Naive thymus-derived CD4-positive, alpha-beta T cell (primary cell): ENCODE measurements at places on chromosomes 7 and 10. TPM values are rescaled to one million over a fixed set of nuclear protein-coding genes. Genes with fewer than 3 reads are reported as not detected.

- DNase-seq: no peak
Observed at GRCh38 chr7:93944673-93945072, 23.1 kb downstream of the GNG11 start.

GRCh38 chr7:159019111-159019510 is 125.6 kb downstream of the VIPR2 start:
- DNase-seq: no peak

GRCh38 chr7:5223646-5224340 is 33.8 kb downstream of the WIPI2 start:
- DNase-seq: no peak

GRCh38 chr7:20393616-20394015 is 62.9 kb downstream of the ITGB8 start:
- DNase-seq: no peak

The ADCY1 gene
- total RNA-seq: 3.7 and 5.1 TPM in 2 replicates

DNA sequence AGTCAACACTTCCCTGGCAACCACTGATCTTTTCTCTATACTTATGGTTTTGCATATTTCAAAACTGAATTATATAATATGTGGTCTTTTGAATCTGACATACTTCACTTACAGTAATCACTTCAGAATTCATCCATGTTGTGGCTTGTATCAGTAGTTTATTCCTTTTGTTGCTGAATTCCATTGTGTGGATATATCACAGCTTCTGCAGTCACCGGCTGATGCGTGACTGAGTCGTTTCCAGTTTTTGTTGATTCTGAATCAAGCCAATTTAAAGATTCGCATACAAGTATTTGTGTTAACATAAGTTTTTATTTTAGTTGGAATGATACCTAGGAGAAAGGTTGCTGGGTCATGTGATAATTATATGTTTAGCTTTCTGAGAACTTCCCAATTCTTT is 672.5 kb upstream of the ANKRD30A start:
- no peak for DNase-seq

- no peak for DNase-seq
Observed at GRCh38 chr7:111633878-111634277, 71.6 kb upstream of the IMMP2L start.

DNA sequence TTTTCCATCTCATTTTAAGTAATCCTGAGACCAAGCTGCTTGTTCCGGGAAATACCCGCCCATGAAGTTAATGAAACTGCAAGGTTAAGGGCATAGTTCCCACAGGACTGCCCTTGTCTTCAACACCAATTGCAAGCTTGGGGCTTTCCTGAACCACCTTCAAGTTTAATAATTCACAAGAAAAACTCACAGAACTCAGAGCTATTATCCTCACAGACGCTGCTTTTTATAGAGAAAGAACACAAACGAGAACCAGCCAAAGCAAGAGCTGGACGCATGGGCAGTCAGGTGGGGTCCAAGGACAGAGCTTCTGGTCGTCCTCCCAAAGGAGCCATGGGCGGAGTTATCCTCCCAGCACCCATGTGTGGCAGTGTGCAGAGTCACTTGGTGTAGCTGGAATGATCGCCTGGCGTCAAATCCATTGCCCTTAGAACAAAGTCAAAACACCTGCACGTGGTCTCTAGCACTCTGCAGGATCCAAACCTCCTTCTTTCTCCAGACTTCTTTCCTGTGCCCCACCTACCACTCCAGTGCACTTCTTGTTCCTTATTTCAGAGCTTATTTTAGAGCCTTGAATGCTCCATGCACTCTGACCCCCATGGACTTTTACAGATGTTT is 56.7 kb downstream of the SNX10 start:
- no peak for DNase-seq

GRCh38 chr7:120724955-120725354 is 133.0 kb downstream of the TSPAN12 start:
- DNase-seq: no peak

DNA sequence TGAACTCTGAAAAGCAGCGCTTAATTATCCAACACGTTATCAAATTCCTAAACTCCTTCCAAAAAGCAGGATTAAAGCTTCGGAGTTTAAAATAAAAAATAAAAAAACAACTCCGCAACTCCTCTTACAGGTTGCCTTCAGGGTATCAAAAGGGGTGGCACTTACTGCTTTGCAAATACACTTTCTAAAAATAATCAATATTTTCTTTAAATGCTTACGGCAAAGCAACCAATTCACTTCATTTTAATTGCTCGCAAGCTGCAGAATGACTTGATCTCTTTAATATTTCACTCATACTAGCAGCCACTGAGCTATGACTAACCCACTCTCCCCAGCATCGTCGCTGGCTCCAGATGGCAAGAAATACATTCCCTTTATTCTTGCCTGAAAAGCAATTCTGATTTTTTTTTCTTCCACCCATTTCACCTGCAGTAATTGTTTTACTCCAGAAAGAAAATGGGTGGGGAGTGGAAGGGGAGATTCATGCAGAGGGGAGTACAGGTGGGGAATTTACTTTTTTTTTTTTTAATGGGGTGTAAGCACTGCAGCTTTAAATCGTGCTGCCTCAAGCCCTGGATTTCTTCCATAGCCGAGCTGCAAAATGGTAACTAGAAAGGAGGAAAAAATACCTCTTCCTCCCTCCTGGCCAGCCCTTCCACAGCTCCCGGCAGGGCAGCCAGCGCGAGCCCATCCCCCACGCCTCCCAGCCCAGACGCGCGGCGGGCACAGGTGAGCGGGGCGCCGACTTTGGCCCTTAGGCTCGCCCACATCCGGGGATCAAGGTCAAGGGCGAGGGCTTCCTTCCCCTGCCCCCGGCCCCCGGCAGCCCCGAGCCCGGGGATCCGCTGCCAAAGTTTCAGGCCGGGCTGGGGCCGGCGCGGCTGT is 54.2 kb upstream of the FHIP2A start:
- no peak for DNase-seq

- no peak for DNase-seq
Observed at GRCh38 chr7:3504384-3504783, 203.3 kb downstream of the SDK1 start.

DNA sequence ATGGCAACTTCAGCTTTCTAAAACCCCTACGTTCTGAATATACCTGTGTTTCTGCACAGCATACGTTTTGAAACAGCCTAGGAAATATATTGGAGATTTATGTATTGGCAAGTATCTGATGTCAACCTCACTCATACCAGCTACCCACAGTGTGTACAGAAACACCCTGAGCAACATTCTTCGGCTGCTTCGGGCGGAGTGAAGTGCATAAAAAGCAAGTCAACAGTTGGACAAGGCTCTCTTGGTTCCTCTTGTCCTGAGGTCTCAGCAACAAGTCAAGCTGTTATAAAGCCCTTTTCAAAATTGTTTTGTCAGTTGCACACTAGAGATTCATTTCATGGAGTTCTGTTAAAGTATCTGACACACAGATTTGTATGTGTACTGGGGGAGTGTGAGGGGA is 40.0 kb upstream of the PAPSS2 start:
- no peak for DNase-seq

DNA sequence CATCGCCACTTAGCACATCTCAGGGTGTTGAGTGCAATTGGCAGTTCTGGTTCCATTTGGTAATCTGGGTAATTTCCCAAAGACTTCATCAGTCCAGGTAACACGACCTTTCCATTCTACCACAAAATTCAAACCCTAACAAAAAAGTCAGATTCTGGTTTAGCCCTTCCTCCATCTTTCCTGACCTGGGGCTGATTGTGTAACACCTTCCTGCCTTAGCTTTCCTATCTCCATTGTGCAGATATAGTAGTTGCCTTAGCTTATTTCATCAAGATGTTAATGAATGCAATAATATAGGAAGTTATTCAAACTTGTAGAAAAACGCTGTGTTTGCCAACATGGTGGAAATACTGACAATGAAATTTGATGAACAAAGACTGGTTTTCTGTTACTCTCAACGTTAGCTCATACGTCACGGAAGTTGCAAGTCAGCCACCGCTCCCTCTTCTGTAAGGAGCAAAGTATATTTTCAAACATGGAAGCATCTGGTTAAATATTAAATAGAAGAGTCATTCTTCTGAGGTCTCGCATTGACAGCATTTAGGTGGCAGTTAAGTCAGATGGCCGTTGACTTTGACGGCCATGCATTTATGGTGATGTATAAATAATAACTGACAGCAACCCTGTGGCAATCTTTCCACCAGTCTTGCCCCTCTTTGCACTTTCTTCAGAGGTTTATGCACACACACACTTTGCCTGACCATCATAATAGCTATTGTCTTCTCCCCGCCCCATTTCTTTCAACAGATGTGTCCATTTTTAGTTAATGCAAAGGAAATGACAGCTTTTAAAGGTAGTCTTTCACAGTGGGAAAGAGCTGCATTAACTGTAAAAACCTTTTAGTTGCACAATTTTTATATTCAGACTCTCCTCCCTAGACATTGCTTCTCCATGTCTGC is 205.1 kb upstream of the BMPER start:
- DNase-seq: no peak

The IDI2 gene
- total RNA-seq: not detected in 2 replicates

DNA sequence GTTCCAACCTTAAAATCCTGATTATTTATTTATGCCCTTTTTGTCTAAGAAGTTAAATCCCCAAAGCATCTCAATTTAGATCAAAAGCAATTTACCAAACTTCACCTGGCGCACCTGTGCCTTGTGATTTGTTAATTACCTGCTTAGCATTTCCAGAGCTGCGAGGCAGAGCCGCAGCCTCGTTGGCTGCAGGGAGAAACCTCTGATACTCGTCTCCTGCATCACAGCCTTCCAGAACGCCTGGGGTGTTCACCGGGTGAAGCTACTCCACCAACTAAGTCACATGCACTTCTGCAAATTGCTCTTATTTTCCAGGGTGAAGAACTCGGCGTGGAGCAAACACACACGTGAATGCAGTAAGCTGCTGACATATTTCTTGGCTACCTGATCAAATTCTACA is 198.1 kb upstream of the RNF32 start:
- DNase-seq: no peak

The DNAJB12 gene
- 40.5 TPM for total RNA-seq

- no peak for DNase-seq
Observed at GRCh38 chr10:73206385-73206784, 38.5 kb downstream of the FAM149B1 start.

DNA sequence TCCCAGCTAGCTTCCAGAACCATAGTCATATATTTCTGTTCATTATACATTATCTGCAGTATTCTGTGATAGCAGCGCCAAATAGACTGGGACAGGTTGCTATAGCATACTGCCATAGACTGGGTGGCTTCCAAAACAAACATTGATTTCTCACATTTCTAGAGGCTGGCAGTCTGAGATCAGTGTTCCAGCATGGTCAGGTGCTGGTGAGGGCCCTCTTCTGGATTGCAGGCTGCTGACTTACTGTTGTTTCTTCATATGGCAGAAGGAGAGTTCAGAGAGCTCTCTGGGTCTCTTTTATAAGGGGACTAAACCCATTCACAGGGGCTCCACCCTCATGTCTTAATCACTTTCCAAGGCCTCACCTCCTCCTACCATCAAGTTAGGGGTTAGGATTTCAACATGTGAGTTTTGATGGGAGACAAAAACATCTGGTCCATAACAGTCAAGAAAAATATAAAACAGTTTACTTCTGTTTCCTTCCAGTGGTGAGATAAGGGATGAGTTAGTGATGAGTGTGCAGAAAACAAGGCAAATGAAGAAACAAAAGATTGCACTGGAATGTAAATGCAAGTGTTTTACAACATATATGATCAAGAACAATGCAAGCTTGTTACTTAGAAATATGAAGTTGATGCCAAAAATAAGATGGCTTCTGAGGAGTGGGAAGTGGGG is 399.0 kb upstream of the C7orf33 start:
- DNase-seq: no peak

GRCh38 chr7:100516135-100516812 is 22.7 kb upstream of the AGFG2 start:
- DNase-seq: peak; percentile 55

DNA sequence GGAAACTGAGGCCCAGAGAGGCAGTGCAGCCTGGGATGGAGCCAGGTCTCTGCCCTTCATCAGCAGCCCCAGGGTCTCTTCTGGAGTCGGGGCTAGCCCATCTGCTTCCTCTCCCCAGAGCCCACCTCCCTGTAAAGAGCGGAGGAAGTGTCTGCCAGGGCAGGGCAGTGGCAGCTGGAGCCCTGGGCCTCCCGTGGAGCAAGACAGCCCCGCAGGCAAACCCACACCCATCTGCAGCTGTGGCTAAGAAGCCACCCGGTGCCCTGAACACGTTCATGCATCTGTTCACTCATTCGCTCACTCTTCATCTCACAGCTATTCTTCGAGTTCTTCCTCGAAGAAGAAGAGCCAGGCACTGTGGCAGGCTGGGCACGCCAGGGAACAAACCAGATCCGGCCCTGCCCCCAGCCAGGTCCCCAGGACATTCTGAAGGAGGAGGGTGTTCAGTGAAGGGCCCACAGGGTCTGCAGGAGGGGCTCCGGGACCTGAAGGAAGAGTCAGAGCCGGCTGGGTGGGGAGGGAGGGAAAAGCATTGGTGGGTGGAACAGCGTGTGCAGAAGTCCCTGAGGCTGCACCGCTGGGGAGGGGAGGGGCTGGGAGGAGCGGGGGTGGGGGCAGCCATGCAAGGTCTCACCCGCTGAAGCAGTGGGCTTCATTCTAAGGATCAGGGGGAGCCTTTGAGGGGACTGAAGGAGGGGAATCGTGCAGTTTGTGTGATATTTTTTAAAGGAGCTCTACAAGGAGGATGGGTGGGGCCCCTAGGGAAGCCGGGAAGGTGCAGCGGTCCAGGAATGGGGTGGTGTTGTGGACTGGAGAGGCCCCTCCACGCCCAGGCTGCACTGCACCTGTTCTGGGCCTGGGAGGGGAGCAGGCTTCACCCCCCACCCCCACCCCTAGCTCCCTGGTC is 99.1 kb downstream of the UNCX start:
- DNase-seq: no peak

The SPDYE9 gene
- total RNA-seq: not detected

The TMEM184A gene
- total RNA-seq: 0.05 TPM

DNA sequence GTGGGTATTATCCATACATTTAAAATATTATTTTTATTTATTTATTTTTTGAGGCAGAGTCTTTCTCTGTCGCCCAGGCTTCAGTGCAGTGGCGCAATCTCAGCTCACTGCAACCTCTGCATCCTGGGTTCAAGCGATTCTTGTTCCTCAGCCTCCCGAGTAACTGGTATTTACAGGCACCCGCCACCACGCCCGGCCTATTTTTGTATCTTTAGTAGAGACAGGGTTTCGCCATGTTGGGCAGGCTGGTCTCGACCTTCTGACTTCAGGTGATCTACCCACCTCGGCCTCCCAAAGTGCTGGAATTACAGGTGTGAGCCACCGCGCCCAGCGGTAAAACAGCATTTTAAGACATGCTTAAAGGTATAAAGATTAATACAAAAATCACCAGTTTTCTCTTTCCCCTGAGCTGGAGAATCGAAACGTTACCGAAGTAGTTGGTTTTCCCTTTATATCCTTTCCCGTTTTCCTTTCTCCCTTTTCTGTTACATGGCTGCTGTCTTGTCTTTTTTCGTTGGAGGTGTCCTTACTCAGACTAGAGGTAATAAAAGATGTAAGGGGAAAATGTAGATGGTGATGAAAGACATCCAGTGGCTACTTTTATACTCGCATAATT is 1.7 kb downstream of the ARL5B start:
- no peak for DNase-seq

- no peak for DNase-seq
Observed at GRCh38 chr7:64494912-64495461, 67.9 kb downstream of the ZNF680 start.

GRCh38 chr7:88072715-88073055 is 138.6 kb downstream of the ADAM22 start:
- DNase-seq: no peak
